SK-MEL-5 (cell line): ENCODE measurements at places on chromosomes 5 and 9.

- DNase-seq: no peak
These were observed 644 bp upstream of the CTNNAL1 start for GRCh38 chr9:109013679-109014607.

DNA sequence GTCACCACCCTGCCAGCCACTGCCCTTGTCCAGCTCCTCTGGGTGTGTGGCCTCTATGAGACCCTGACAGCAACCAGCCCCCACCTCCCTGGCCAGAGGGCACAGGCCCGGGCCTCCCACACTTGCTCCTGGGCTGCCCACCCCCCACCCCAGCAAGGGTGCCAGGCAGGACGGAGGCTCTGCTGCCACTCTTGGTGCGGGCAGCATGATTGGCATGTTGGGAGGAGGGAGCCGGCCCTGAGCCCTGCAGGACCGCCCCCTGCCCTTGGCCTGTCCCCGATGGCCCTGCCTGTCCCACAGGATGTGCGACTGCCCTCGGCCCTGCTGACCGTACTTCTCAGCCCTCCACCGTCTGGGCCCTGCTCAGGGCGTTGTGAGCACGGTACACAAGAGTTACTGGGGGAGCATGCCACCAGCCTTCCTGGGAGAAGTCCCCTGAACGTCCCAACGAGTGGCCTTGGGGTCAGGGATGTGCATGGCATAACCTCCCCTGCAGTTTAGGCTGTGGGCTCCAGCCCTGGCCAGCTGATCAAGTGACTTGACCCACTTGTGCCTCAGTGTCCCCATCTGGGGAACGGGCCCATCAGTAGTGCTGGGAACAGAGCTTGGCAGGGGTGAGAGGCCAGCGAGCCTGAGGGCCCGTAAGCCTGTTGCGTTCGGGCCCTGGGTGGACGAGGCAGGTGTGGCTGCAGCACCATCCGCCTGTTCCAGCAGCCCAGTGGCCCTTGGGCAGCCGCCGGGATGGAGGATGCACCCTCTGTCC lies 16.0 kb downstream of the GPSM1 start:
- no peak for DNase-seq

- DNase-seq: no peak
These were observed 20.7 kb downstream of the SLIT3 start for GRCh38 chr5:169280286-169280685.

DNA sequence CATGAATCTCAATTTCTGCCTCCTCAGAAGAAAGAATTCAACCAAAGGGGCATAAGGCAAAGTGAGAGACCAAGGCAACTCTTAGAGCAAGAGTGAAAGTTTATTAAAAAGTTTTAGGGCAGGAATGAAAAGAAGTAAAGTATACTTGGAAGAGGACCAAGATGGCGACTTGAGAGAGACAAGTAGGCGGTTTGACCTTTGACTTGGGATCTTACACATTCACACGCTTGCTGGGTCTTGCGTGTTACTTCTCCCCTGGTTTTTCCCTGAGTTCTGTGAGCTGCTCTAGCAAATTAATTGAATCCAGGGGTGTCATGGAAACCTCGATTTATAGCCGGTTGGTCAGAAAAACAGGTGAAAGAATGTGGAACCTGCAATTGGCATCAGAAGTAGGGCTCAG lies 7.0 kb downstream of the ZNF346 start:
- DNase-seq: no peak
